Hematopoietic multipotent progenitor cell treated with erythropoietin and hydrocortisone succinate and interleukin-3 and kit ligand, for 8 days (in vitro differentiated cells): ENCODE measurements at places on chromosomes 11 and 22.

GRCh38 chr11:131756479-131757110, 386.2 kb downstream of the NTM start:
- no peak for DNase-seq

- DNase-seq: peak; percentile 29
Measured at GRCh38 chr11:61266602-61267001, 25.6 kb downstream of the PGA5 start.

GRCh38 chr11:123103326-123103980, 41.5 kb upstream of the HSPA8 start:
- DNase-seq: peak; percentile 66

DNA sequence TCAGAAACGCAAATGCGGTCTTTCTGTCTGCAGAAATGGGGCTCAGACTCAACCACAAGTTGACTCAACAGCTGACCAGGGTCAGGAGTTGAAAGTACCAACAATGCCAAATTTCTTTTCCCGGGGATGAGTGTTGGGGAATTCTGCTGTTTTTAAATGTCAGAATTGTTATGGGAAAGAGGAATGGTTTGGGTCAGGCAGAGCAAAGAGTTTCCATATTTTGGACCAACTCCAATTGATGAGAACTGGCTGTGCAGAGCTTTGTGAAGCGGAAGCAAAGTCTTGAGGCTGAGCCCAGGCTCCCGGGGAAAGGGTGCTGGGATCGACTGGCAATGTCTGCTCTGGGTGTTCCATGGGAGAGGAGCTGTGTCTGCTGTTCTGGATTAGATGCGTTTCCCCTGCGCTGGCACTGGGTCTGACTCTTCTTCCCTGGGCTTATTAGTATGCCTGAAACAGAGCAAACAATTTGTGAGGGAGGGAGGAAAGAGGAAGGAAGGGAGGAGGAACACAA, 36.2 kb downstream of the TXN2 start:
- no peak for DNase-seq

DNA sequence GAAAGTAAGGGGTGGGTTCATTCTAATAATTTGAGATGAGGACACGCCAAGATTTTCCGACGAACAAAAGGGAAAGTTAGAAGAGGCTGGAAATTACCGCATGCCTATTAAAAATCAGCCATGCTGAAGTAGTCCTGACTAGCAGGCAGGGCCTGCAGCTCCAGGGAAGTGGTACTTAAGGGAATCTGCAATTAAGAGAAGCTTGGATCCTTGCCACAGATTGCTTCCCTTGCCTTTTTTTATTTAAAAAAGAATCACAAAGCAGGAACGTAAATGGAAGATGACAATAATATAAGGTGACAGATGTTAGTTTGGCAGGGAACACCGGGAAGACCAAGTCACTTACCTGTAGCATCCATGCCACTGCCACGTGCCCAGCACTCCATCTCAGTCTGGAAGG, 359.3 kb downstream of the CADM1 start:
- no peak for DNase-seq

DNA sequence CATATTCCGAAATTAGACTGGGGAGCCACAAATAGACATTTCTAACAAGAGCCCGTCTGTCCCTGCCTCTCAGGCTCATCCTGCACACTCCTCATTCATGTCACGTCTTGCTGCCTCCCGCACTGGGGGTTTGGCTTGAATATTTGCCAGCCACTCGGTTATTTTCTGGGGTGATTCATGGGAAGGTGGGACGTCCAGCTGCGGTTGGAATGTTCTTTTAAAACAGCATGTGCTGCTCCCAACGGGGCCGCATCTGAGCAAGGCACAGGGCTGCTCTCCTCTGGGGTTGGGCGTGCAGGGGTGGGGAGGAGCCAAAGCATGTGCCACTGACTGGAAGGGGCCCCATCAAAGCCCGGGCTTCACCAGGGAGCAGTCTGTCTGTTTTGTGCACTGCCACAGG, 25.9 kb upstream of the SLC5A4 start:
- DNase-seq: no peak

- no peak for DNase-seq
Measured at GRCh38 chr11:108819957-108820356, 155.1 kb downstream of the DDX10 start.

GRCh38 chr11:2742611-2743426, 43.0 kb upstream of the KCNQ1OT1 start:
- no peak for DNase-seq

DNA sequence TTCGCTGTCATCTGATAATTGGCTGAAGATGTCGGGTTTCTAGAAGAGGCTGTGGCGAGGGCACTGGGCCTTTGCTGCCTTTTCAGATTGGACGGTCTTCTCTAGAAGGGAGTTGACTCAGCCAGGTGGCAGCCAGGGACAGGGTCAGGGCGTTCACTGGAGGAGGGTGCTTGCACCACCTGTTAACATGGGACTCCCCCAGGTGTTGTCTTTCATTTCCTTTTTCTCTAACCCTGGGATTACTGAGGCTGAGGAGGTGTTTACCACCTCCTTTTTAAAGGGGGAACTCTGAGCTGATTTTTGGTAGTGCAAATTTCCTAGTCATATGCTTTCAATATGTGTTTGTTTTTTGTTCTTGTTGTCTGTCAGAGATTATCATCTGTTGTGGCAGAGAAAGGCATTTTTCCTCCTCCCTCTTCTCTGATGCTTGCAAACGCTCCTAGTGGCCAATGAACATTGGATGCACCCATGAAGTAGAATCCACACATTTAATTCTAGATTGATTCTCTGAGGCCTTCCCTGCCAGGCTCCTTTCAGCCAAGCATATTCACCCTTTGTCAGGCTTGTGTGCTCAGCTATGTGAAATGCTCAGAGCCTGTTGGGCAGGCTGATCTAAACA, 54.1 kb downstream of the LDLRAD3 start:
- no peak for DNase-seq

- DNase-seq: peak; percentile 43
Measured at GRCh38 chr11:97683733-97684132, 1293.9 kb downstream of the JRKL start.

DNA sequence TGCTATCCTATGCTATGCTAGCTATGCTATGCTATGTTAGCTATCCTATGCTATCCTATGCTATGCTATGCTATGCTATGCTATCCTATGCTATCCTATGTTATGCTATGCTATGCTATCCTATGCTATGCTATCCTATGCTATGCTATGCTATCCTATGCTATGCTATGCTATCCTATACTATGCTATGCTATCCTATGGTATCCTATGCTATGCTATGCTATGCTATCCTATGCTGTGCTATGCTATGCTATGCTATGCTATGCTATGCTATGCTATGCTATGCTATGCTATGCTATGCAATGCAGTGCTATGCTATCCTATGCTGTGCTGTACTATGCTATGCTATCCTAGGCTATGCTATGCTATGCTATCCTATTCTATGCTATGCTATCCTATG, 8.6 kb upstream of the MS4A1 start:
- no peak for DNase-seq

DNA sequence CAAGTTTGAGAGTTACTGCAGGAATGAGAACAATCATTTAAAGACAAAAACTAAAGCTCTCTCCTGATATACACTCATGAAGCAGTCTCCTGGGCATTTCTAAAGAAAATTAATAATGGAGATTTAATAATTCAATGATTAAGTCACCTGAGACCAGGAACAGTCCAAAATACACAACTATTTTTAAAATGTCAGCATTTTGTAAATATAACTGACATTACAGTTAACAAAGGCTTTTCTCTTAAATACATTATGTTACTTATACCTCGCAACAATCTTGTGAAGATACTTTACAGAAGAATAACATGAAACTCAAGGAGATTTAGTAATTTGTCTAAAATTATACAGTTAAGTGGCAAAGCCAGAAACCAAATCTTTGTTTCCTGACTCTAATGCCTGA, 87.6 kb downstream of the LARGE2 start:
- no peak for DNase-seq

- no peak for DNase-seq
Measured at GRCh38 chr11:14587258-14587657, 56.3 kb upstream of the PDE3B start.

GRCh38 chr11:9895006-9895405, 231.1 kb downstream of the SWAP70 start:
- DNase-seq: no peak

DNA sequence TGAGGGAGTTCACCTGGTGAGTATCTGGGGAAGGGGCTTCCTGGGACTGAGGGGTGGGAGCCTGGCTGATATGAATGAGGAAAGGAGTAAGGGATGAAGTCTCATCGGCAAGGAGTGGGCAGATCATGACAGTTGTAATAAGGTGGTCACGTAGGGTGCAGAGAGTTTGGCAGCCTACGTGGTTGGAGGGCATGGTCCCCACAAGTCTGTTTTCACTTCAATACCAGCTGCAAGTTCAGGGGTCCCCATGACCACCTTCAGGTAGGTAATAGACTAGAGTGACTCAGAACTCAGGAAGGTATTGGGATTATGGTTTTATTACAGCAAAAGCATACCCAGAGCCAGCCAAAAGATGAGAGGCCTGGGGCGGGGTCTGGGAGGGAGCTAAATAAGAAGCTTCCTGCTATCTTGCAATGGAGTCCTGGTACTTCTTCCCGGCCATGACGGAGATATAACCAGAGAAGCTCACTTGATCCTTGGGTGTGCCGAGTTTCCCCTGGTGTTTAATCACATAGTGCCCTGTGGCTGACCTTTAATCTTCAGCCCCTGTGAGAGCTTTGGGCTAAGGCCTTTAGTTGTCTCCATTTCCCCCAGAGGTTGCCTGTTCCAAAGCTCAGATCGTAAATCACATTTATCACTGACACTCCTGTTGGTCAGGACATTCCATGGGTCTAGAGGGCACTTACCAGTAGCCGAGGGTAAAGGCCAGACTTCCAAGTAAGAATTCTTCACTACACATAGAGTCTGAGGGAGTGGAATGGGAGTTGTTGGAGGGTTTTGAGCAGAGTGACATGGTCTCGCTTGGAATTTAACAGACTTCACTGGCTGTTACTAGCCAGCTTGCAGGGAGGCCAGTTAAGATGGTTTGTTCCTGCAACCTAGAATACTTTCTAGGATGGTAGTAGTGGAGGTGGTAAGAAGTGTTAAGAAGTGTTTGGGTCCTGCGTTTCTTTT, 9.1 kb downstream of the SLC3A2 start:
- peak; percentile 45 for DNase-seq

DNA sequence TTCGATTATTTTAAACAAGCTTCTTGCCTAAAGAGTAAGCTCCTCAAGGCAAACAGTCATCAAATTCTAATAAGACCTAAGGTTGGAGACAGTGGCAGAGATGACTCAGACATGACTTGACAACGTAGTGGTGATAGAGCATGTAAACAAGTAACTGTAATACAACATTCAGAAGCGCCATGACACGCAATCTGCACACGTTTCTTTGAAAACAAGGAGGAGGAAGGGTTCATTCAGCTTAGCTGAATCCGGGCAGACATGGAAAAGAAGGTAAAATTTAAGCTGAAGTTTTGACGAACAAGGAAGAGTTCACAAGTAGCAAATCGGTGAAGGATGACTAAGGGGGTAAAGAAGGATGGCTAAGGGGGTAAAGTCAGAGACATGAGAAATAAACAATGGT, 152.4 kb upstream of the ZC3H12C start:
- no peak for DNase-seq

GRCh38 chr22:18970176-18970947, 34.3 kb upstream of the PRODH start:
- no peak for DNase-seq

DNA sequence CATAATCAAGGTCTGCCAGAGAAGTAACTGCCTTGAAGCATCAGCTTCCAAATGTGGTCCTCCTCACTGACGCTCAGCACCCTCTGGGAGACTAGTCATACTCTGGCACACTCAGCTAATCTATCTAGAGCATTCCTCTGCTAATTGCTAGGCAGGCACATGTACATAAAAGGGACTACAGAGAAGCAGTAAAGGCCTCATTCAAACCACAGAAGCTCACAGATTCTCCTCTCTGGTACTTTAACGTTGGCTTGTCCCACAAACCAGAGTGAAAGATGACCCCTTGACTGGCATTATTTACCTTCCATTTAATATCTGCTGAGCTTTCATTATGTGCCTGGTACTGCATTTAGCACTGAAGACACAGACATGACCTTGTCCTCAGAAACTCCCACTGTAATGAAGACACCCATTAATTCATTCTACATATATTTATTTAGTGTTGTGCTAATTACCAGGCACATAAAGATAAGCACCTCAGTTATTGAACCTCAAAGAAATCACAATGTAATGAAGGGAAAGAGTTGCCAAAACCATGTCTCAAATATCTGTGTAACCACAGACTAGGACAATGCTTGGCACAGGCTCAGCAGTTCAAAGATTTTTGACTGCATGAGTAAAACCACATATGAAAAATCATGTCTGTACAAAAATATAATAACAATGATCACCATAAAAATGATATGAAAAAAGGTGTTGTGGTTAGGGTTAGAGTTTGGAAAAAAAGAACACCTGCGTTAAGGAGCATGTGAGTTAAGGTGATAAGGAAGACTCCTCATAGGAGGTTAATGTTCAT, 550.4 kb downstream of the DLG2 start:
- DNase-seq: no peak

DNA sequence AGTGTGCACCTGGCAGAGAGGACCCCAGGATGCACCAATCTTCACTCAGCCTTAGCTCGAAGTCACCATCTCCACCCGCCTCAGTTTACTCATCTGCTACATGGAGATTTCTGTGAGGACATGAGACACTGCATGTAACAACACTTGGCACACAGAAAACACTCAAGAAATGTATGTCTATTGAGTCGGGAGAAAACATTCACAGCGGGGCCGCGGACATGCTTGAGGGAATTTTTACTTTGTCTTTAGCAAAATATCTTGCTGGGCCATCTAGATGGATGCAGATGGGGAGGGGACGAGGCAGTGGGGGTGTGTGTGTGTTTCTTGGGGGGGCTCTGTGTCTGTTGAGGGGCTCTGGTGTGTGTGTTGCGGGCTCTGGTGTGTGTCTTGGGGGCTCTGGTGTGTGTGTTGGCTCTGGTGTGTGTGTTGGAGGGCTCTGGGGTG, 28.4 kb upstream of the RFPL3 start:
- DNase-seq: no peak

- peak; percentile 20 for DNase-seq
Measured at GRCh38 chr11:86790195-86790725, 10.1 kb upstream of the PRSS23 start.

DNA sequence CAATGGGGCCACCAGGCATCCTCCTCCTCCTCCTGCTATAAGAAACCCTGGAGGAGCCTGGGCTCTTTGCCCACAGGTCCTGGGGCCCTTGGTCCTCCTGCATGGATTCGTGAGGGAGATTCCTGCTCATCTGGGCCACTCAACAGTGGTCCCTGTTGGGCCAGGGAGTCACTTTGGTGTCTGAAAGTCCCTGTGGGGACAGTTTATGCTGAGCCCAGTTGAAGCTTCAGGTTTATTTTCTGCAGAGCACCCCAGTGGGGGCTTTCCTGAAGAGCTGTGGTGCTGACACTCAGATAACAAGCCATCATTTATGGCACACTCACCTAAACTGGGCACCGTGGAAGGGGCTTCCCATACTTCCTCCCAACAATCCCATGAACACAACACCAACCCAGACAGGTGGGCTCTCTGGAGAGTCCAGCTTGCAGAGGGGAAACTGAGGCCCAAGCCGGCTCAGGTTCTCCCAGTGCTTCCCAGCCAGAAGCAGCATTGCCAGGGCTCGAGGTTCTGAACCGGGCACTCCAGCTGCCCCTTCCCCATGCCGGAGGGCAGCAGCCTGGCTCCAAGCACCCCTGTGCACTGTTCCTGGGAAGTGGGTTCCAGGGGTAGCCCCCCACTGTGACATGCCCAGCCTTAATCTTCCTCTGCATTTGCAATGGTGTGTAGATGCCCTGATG, 91.3 kb downstream of the MYEOV start:
- DNase-seq: no peak

GRCh38 chr11:19767627-19768151, 55.1 kb downstream of the NAV2 start:
- no peak for DNase-seq
